Cerebellum (tissue), 4 donors: ENCODE measurements at places on chromosomes 4 and X. TPM values are rescaled to one million over a fixed set of nuclear protein-coding genes. Genes with fewer than 3 reads are reported as not detected.

The FRYL gene
- total RNA-seq, result 141 TPM

The ATP1B4 gene
- total RNA-seq, result not detected

The ANXA3 gene
- 11.7 TPM for total RNA-seq

DNA sequence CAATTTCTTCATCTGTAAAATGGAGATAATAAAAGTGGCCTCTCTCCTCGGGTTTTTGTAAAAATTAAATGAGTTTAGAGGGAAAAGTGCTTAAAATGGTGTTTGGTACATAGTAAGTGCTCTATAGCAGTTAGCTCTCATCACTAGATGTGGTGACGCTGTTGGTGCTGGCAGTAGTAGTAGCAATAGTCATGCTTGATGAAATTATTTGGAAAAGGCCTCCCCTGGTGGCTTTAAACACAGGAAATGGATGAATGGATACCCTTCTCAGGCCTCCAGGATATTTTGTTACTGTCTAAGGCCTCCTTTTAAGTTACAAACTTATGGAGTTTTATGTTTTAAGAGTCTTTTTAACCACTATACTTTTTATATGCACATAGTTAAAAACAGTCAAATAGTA lies 142.9 kb downstream of the CBR4 start:
- no peak for DNase-seq

GRCh38 chr4:108144451-108144850 lies 24.3 kb downstream of the LEF1 start:
- DNase-seq, result no peak

DNA sequence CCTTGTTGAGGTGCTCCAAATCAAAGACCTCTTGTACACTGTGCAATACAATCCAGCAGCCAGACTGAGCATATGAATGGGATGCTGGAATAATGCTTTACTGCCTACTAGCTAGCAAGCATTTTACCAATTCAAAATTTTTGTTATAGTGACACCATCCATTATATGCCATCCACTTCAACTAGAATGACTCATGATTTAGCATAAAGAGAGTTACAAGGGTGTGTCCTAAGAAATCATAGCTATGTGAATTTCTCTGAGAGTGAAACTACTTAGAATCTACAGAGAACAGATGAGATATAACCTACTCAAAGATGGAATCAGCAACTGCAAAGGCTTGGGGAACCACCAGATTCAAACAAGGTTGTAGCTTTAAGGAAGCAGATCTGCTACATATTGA lies 221.9 kb downstream of the LHFPL1 start:
- DNase-seq, result no peak

GRCh38 chr4:7780751-7781348 lies 158.8 kb downstream of the AFAP1 start:
- no peak for DNase-seq

- peak; percentile 78 for DNase-seq
Measured at GRCh38 chrX:153922932-153923857, 2.9 kb downstream of the ARHGAP4 start.

- no peak for DNase-seq
Measured at GRCh38 chrX:135411893-135412292, 9.9 kb upstream of the SMIM10L2A start.
